ENCODE measurements at places on chromosomes 3 and 15. TPM values are rescaled to one million over a fixed set of nuclear protein-coding genes. Genes with fewer than 3 reads are reported as not detected.

NUSAP1 gene
- total RNA-seq = 159 TPM

UBE2Q2 gene
- total RNA-seq = 28.7 TPM

VGLL3 gene
- total RNA-seq = 6.1 TPM

BBX gene
- 51.6 TPM for total RNA-seq

SLC38A3 gene
- total RNA-seq = 1.8 TPM
